ENCODE measurements at places on chromosomes 7 and 10.
A peak's percentile ranks its signal among the peaks of the same experiment; 100 is the strongest.

DNA sequence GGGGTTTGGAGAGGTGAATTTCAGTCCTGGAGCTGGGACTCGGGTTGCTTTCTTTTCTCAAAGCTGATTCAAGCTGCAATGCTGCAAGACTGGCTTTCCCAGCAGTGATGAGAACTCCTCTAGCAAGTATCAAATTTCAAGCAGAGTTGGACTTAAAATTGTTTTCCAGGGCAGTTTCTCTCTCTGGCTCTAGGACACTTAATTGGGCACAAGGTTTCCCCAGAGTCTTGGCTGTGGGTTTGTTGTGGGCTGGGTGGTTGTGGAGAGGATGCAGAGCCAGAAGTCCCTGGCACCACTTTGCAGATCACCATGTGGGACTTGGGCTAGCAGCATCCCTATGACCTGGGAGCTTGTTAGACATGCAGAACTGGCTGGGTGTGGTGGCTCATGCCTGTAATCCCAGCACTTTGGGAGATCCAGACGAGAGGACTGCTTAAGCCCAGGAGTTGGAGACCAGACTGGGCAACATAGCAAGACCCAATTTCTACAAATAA lies 16.8 kb downstream of the AKR1B15 start:
- DNase-seq: no peak

- DNase-seq: no peak
These were observed 20.7 kb downstream of the ABI1 start for GRCh38 chr10:26839966-26840627.

- DNase-seq: no peak
These were observed 110.0 kb downstream of the EMX2 start for GRCh38 chr10:117652228-117653169.

DNA sequence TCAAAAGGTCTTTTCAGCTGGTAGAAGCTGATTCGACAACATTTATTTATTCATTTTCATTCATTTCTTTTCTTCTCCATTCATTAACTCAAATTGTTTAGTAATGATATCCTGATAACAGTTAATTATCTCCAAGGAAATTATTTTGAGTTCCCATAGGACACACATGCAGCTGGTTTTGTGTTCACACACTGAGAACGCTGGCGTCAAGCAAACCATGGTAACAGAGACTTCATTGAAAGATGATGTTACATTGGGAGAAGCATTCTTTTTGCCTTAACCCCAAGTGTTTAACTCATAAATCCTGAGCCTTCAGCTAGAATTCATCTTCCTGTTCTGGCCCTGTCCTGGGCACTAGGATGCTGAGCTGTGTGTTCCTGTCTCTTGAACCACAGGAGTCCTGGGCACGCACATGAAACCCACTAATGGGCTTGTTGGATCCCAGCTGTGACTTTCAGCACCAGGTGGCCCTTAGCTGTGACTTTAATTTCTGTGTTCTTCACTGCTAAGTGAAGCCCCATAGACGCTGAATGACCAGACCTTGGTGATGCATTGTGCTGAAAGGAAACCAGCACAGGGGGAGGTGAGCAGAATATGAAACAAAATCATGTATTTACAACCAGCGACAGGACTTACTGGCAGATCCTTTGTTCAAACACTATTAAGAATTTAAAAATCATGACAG lies 121.5 kb upstream of the PRSS58 start:
- DNase-seq: no peak

- no peak for DNase-seq
These were observed 108.6 kb downstream of the ADARB2 start for GRCh38 chr10:1628757-1629156.

DNA sequence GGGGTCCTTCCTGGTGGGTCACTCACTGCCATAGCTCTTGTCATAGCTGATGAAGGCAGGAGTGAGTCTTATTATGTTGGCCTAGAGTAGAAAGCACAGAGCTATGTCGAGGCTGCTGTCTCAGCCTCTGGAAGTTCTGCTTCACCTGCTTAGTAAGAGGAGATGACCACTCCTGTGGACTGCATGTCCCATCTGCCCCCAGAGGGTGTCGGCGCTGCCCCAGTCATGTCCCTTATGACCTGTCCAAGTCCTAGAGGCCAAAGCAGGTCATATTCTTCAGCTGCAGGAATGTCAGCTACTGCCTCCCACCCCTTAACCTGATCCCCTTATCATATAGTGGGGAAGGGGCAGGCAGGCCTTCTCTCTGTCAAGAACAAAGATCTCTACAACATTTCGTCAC lies 72.4 kb upstream of the AGK start:
- no peak for DNase-seq

GRCh38 chr7:55484834-55485233 lies 87.5 kb downstream of the VOPP1 start:
- no peak for DNase-seq

DNA sequence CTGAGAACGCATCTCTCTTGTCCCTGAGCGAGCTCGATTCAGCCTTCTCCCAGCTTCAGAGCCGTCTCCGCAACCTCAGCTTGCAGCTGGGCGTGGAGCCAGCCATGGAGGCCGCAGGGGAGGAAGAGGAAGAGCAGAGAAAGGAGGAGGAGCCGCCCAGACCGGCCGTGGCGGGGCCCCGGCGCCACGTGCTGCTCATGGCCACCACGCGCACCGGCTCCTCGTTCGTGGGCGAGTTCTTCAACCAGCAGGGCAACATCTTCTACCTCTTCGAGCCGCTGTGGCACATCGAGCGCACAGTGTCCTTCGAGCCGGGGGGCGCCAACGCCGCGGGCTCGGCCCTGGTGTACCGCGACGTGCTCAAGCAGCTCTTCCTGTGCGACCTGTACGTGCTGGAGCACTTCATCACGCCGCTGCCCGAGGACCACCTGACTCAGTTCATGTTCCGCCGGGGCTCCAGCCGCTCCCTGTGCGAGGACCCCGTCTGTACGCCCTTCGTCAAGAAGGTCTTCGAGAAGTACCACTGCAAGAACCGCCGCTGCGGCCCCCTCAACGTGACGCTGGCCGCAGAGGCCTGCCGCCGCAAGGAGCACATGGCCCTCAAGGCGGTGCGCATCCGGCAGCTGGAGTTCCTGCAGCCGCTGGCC lies 43.2 kb downstream of the CHST3 start:
- DNase-seq: no peak

DNA sequence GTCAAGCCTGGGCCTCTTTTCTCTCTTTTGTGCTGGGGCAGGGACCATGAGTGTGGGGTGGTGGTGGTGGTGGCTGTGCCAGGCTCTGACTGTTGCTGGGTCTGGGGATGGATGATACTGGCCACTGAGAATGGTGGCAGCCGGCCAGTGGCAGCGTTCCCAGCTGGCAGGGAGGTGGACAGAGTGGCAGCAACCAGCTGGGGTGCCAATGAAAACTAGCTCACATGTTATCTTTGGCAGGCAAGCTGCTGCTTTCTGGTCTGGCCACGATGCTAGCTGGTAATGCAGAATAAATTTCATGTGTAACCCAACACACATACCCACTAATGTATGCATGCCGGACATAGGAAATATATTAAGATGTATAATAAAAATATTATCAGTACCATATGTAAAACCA lies 95.0 kb upstream of the SLC26A5 start:
- DNase-seq: no peak

DNA sequence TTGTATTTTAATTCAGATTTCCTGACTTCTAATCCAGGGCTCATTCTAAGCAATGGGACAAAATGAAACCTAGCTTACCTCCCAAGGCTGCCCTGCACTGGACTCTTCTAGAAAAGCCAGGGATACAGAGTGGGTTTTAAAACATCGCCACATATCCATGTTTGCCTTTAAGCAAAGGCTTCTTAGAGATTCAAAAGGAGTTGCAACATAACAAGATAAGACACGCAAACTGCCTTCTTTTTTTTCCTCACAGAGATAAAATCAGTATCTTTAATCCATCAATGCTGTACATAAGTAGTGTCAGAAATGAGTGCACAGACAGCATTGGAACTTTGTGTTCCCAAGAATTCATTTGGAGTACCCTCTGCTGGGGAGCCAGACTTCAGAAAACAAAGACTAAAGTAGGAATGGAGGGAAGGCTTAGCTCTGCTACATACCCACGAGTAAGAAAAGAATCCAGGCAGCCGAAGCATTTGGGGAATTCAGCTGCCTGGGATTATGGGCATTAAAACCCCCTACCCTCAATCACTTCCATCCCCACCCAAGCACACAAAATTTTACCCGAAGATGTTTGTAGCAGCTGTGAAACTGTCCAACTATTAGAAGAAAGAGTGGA lies 427.8 kb downstream of the ARL4A start:
- DNase-seq: no peak

DNA sequence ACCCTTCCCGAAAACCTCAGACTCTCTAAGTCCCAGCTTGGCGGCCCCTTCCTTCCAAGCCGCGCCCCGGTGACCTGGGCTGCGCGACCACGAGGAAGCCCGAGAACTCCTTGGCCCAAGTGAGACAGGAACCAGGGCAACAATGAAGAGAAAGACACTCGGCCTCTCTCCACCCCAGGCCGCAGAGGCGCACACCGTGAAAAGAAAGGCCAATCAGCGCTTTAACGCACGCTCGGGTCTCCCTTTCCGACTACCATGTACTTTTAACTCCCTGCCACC lies 166.4 kb upstream of the PPP1R3A start:
- no peak for DNase-seq

DNA sequence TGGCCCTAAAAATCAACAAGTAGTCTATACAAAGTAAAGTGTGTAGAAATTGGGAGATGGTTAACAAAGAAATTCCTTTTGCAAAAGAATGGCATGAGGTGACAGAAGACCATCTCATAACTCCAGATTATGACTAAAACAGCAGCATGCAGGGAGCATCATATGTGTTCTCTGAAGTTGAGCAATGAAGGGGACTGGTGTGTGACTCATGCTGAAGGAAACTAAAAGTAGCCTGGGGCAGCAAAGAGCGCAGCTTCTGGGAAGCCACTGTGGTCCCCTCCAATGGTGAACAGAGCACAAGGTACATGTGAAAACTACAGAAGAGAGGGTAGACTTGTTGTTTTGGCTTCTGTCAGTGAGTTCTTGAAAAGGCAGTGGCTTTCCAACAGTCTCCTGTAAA lies 133.4 kb downstream of the MACC1 start:
- peak; percentile 27 for DNase-seq

DNA sequence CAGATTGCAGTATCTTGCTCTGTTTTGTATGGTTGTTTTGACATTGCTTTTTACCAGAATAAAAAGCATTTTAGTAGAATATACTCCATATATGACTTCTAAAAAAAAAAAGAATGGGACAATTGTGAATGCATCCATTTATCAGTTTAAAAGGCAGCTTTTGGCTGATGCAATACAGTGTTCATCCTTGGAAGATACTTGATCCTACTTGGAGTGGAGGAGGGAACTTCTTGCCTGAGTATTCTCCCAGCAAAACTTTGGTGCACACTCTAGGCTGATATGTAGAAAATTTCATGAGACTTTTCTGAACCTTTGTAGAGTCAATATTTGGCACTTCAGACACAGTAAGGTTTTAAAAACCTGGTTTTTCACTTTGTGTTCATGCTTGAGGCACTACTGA lies 40.2 kb downstream of the WDR11 start:
- DNase-seq: no peak

DNA sequence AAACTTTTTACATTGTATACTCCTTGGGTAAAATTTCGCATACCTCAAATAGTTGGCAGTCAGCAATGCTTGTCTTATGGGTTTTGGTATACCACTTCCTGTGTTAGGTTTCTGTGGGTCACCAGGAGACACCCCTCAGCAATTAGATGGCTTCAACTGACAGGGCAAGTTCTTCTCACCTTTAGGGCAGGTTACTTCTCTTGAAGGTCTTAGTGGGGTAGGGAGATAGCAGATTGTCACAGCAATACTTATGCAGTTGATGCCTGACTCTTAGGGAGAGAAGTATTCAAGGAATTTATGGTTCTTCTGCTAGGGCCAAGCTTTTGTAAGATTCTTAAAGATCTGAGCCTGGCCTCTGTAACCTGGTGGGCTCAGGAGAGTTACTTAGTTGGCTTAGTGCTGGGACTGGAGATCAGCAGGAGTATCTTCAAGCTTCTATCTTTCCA lies 42.9 kb downstream of the MKLN1 start:
- DNase-seq: peak; percentile 48

GRCh38 chr7:24356718-24357386 lies 72.9 kb downstream of the NPY start:
- no peak for DNase-seq

DNA sequence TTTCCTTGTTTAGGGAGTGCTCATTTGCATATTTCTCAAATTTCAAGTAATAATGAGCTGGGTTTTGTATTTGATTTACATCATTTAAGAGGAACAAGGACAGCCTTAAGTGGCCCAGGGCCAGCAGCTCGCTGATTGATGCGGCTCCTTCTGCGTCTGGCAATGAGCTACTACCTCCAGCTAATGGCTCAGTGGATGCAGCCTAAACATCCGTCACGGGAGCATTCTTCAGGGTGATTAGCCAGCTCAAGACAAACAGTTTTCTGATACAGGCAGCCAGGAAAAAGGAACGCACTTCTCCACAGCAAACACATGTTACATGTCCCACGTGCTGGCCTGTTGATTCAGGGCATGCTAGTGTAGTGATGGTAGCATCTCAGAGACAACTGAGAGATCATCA lies 169.3 kb upstream of the TCERG1L start:
- no peak for DNase-seq

- DNase-seq: peak; percentile 45
These were observed 17.0 kb downstream of the IL15RA start for GRCh38 chr10:5960070-5960972.

- DNase-seq: no peak
These were observed 37.3 kb upstream of the LAMB4 start for GRCh38 chr7:108167460-108167859.

- DNase-seq: no peak
These were observed 48.4 kb downstream of the MPP7 start for GRCh38 chr10:28254290-28254985.

- DNase-seq: no peak
These were observed 27.7 kb upstream of the INSIG1 start for GRCh38 chr7:155269766-155270585.

- peak; percentile 87 for DNase-seq
These were observed 3.0 kb upstream of the CALHM3 start for GRCh38 chr10:103481974-103482531.

- DNase-seq: peak; percentile 61
These were observed 22.6 kb upstream of the DLG5 start for GRCh38 chr10:77949167-77949566.

DNA sequence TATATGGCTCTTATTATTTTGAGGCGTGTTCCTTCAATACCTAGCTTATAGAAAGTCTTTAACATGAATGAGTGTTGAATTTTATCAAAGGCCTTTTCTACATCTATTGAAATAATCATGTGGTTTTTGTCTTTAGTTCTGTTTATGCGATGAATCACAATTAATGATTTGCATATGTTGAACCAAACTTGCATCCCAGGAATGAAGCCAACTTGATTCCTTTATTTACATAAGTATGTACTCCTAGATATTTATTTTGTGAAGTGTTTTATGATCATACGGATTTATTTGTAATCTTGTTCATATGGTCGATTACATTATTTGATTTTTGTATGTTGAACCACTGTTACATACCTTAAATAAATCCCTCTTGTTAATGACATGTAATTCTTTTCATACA lies 244.3 kb upstream of the KCND2 start:
- DNase-seq: no peak

All from NB4 (cell line).